ENCODE measurements at places on chromosomes 3 and 15.

DNA sequence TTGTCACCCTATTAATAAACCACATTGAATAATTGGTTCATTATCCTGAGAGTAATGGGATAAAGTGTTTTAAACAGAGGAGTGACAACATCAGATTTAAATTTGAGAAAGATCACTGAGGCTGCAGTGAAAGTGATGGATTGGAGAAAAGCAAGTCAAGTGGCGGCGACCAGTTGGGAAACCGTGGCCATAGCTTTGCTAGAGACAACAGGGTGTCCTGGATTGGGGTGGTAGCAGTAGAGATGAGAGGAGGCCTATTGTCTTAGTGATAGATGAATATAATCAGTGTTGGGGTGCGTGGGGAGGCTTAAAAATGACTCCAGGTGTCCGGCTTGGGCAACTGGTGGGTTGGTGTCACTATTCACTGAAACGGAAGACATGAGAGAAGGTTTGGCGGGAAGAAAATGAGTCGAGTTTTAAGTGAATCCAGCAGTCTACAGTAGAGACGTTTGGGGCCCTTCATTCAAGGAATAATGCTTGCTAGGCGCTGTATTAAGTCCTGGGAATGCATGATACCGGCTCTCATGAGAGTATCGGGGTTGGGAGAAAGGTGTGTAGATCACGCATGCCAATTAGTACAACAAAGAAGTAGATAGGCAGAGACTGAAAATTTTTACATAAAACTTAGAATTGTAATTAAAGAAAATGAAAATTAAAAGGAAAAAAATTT lies 819 bp downstream of the NEK4 start:
- no peak for DNase-seq

DNA sequence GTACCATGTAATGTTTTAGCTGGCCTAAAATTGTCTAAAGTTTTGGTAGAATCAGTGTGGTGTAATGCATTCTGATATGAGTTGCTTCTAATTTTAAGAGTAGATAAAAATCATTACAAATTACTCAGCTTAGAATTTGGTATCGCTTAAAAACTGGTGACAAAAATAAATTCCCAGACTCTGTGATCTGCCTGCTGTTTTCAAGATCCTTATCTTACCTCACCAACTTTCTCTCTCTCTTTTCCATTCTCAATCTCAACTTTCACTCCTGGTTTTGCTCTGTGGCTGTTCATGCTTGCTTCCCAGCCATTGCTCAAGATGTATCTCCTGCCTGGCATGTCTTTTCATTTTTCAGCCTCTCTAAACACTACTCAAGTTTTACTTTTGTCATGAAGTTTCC lies 45.7 kb downstream of the TCF12 start:
- DNase-seq: no peak

DNA sequence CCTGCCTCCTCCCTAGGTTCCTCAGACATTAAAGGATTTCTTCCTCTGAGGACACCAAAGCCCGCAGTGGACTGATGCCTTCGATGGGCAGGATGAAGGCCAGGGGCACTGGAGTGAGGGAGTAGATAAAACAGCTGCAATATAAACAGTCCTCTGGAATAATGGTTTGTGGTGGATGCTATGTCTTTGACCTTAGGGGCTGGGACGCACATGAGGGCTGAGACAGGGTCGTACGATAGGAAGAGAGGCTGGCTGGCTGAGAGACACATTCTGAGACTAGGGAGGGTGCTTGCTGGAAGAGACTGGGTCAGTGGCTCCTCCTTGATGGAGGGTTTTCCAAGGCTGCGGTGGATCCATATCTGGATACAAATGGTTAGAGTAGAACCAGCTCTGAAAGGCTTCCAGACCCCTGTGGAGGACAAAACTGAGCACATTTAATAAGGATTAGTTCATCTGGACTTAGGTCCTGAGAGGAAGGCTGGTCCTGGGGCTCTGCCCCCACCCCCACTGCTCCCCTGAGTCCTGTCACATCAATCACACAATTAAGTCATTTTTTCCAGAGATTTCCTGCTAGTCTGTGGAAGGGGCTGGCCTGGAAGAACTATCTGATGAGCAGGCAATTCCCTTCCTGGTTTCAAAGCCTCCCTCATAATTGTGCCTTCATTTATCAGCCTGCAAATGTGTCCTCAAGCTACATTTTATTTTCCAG lies 15.8 kb downstream of the TBC1D21 start:
- no peak for DNase-seq

DNA sequence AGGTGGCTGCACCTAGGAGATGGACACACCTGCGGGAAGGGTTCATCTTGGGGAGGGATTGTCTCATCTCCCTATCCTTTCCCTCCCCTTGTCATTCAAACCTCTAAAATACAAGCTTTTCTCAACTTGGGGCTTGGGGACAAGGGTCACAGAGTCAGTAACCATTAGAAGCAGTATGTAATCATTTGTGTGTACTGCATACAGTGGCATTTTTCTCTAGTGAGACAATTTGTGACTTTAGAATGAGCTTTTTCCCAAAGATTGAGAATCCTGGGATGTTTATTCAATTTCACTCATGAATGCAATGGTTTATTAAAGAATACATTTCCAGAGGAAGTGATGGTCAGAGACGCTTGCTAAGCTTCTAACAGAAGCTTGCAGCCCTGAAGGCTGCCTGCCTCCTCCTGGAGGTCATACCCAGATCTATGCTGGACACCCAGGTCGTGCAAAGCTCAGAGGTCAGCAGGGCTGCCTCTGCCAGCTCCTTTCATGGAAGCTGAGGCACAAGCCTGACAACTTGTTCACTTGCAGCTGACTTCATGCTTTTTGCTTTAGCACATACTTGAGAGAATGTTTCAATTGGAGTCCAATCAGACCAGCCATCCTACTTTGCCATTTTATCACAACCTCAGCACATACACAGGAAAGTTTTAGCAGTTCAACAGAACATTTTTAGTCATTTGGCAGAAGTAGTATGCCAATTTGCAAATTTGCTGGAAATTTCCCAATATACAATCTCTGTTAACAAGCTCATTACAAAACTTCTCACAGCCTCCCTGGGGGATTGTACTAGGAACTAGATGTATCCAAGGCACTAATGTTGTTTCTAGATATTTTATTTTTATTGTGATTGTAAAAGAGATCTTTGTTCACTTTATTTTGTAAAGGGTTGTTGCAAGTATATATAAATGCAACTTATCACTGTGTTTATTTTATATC lies 25.6 kb upstream of the ALDH1L1 start:
- no peak for DNase-seq

GRCh38 chr3:67384760-67385397 lies 269.5 kb downstream of the SUCLG2 start:
- no peak for DNase-seq

DNA sequence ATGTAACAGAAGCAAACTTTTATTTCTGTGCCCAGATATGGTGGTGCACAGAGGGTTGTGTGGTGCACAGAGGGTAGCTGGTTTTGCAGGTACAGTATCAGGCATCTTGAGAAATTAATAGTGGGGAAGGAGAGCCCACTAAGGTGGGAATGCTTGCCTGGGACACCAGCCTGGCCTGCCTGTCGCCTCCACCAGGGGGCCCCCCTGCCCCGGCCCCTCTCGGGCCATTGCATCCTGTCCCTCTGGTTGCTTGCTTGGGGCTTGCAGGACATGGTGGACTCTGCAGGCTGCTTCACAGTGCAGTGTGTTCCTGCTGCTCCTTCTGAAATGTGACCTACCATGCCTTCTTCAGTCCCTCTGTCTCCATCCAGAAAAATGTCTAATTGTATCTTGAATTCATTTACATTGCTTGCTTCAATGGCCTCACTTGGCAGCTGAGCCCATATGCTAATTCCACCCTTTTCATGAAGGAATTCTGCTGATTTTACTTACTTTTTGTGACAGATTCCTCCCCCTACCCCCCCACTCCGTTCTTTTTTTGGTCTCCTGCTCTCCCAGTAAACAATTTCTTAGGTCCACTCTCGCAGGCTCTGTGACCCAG lies 73.6 kb downstream of the EEFSEC start:
- peak; percentile 24 for DNase-seq

- DNase-seq: peak; percentile 87
Measured at GRCh38 chr15:69468241-69469121, 15.9 kb downstream of the RPLP1 start.

GRCh38 chr3:10224794-10225665 lies 23.2 kb upstream of the TATDN2 start:
- peak; percentile 69 for DNase-seq

DNA sequence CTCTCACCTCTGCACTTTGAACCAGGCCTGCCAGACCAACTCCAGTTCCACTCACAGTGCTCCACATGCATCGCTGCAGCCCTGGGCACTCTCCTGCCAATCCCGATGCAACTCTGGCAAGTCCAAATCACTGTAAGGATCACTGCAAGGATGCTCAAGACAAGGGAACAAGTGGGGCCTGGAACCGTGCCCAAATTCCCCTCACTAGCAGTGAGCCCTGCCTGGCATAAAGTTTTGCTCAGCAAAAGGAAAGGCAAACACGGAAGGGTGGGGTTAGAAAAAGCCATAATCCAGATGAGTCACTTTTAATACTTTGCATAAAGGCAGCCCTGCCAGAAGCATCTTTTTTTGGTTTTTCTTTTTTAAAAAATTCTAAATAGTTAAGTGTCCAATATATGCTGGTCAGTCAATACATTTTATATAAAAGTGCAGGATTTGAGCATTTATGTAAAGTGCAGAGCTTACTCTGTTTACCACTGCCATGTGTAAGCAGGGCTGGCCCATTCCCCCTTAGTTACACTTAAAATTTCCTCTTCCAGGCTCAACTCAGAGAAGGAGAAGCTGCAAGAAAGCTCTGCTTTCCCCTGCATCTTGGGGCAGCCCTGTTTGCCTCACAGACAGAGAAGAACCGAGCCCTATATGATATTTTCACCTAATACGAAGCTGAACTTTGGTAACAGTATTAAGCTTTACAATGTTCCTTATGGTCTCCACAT lies 102.2 kb downstream of the CD47 start:
- DNase-seq: peak; percentile 44
